ENCODE measurements at places on chromosomes 7 and 10.
A peak's percentile ranks its signal among the peaks of the same experiment; 100 is the strongest.

DNA sequence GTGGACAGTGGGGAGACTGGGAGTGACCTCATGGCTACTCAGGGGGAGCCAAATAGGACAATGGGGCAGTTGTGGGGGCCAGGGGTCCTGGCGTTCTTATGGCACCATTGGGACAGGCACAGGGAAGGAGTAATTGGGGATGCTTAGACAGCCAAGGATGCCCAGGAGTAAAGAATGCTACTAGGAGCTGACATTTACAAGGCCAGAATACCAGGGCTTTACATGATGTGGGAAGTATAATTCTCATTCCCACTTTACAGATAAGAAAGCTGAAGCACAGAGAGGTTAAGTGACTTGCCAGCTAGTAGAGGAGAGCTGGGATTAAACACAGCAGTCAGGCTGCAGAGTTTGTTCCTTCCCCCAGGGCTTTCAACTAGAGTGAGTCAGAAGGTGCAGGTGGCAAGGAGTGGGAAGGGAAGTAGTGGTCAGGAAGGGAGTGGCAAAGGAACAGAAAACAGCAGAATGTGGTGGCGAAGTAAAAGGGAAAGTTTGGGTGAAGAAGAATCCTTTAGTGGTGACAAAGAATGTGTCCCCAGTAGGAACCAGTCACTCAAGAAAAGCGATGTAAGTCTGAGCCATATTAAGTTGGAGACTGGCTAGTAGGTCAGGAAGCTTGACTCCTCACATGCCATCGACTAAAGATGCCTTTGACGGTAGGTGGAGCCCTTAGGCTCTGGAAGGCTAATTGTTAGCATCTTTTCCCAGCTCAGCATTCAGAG, 32.8 kb downstream of the CPVL start:
- DNase-seq: no peak

DNA sequence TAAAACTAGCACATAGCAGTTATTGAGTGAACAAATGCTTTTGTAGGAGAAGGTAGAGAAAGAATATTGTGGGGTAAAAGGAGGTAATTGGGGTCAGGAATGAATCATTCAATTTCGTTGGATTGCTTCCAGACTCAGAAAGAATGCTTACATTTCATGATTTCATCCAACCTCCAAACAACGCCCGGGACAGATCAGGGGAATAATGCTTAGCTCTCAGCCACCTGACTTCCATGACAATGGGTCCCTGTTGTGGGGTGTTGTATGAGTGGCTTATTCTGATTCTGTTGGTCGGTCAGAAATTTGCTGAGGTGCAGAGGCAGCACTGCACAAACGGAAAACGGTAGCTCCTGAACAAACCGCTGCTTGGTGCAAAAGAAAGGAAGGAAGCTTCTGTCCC, 24.0 kb upstream of the INPP5F start:
- no peak for DNase-seq

GRCh38 chr7:79347351-79347750, 106.1 kb downstream of the MAGI2 start:
- DNase-seq: no peak

DNA sequence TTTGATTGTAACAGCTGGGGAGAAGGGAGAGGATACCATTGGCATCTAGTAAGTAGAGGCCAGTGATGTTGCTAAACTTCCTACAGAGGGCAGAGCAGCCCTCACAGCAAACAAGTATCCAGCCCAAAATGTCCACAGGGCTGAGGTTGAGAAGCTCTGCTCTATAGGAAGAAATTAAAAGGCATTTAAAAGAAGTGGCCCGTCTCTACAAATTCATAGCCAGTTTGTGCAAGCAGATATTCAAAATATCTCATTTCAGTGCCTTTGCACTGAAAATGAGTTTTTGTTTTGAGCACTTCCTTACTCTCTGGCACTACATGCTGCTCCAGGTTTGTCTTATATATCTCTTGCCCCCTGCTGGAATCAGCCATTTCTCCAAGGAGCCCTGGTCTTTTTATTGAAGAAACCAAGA, 330.0 kb downstream of the BBS9 start:
- peak; percentile 16 for DNase-seq

- no peak for DNase-seq
Observed at GRCh38 chr10:4282496-4282895, 497.5 kb upstream of the KLF6 start.

- DNase-seq: no peak
Observed at GRCh38 chr7:99089914-99090629, 53.8 kb downstream of the SMURF1 start.

DNA sequence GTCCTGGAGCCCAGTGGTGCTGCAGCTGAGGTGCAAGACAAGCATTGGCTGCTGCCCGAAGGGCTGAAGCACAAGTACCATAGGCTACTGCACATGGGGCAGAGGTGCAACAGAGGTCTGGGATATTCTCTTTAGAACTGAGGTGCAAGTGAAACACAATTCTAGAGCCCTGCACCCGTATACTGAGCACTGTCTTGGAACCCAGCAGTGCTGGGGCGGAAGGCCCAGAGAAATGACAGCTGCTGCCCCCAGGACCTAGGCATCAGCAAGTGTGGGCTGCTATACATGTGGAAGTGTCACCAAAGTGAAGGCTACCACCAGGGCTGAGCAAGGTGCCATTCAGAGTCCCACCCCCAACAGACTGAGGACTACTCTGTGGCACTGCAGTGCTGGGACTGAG, 393.6 kb upstream of the STEAP1 start:
- no peak for DNase-seq

DNA sequence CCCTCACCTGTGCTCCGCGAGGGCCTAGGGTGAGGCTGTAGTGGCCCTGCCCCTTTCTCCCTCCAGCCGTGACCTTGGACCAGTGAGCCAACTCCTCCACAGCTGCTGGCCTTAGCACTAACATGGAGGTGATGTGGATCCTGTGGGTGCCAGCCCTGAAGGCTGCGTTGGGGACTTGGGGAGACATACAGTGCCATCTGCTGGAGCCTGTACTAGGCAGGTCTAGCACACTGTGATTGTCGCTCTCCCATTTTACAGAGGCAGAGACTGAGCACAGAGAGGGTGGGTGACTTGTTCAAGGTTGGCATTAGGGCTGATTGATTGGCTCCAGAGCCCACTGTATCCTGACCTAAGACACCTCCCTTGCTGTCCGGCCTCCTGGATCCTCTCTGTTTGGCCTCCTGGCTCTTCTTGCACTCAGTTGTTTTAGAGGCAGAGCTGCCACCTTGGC, 37.6 kb downstream of the PRF1 start:
- no peak for DNase-seq

DNA sequence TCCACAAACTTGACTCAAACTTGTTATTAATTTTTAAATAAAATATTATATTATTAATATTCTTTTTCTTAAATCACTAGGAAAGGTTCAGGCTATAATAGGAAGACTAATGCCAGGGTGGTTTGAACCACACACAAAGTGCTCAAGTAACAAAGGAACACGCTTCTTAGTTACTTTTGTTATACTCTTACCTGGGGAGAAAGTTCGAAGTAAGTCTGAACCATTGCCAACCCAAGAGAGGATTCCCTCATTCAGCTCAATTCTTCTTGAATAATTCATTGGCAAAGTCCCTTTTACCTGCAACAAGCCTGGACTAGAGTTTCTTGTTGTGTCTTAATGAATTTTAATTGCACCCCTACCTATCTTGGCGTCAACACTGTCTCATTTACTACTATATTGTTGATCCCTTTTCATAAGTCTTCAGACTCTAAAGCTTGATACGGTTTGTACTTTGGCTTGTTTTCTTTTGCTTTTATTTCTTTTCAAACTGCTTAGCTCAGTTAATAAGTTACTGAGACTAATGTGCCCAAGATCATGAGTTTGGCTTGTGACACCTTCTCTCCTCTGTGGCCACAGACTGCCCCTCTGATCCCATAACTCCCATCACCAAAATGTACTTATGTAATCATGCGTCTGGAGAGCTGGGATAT, 10.2 kb upstream of the C10orf67 start:
- no peak for DNase-seq

DNA sequence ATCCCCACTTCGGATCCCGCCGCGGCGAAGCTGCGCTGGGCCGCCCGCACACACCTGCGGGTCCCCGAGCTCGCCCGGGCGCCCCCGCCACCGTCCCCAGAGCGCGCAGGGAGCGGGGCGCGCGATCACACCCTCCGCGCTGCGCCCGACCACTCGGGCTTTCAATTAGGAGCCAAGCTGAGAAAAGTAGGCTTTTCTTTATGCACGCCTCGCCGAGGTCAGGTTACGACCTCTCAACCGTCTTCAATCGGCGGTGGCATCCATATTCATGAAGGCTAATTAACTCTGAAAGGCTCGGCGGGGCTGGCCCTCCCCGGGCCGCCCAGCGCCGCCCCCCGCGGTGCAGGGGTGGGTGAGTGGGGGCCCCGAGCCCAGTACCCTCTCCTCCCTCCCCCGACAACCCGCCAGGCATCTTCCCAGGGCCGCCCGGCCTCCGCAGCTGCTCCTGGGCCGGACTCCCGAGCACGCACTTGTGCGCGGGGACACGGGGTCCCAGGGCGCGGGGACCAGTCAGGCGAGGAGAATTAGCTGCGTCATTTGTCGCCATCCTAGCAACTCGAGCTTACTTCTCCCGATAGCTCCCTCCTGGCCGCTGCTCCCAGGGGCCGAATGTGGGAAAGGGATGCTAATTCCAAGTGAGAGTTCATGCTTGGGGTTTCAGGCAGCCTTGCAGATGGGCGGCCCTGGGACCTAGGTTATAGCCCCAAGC, 155.5 kb upstream of the LYZL2 start:
- DNase-seq: peak; percentile 95

GRCh38 chr10:12130237-12130872, 878 bp downstream of the SEC61A2 start:
- DNase-seq: peak; percentile 61

- peak; percentile 59 for DNase-seq
Observed at GRCh38 chr10:78634389-78634815, 434.4 kb upstream of the ZMIZ1 start.

DNA sequence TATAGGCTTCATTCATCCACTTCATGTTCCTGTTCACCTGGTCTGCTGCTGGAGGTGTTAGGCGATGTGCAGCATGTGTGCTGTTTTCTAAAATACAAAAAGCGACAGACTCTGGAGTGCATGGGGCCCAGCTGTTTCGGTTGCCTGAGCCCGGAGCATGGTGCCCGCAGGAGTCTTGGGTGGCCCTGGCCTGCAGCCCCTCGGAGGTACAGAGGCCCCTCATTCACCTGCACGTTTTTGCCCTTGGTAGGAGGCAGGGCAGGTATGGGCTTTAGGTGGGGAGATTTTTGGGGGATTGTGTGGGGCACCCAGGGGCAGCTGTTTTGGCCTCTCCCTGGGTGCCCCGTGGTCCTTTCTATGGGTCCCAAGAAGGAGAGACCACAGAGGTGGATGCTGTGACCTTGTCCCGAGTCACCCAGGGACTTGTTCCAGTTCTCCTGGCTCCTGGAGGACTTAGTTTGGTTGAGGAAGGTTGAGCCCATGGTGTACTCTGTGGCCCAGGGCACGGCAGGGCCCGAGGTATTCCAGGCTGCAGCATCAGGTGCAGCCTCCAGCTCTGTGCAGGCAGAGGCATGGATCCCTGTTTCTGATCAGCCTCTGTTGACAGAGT, 130.7 kb downstream of the TRRAP start:
- DNase-seq: no peak

DNA sequence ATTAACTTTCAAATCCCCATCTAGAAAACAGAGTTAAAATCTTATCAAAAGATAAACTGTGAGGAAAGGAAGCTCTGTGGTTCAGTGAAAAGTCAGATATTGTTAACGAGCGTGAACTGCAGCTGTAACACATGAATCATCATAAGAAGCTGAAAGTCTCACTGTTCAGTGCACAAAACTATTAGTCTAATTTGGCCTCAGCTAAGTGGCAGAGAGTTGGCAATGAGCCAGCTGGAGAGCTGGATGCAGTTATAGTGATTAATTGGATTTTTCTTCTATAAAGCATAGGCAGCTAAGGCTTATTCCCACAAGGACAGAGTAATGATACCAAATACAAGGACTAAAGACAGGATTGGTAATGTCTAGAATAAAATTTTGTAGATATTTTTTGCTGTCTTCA, 101.1 kb upstream of the ABCB5 start:
- DNase-seq: peak; percentile 79

DNA sequence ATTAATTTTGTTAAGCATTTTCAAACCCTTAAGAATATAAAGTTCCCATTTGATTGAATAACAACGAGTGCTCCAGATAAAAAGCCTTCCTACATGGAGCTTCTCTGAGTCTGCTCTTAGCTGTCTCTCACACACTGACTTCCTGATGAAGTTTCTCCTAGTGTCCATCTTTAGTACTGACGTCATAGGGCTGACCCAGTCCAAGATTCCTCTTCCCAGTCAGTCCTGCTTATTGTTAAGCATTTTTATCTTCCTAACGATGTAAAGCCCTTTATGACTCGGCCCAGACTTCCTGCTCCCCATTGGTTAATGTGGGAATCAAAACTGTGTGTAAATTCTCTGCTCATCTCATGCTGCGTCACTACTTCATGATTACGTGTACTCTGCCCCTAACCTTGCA, 398.8 kb downstream of the TFEC start:
- no peak for DNase-seq

DNA sequence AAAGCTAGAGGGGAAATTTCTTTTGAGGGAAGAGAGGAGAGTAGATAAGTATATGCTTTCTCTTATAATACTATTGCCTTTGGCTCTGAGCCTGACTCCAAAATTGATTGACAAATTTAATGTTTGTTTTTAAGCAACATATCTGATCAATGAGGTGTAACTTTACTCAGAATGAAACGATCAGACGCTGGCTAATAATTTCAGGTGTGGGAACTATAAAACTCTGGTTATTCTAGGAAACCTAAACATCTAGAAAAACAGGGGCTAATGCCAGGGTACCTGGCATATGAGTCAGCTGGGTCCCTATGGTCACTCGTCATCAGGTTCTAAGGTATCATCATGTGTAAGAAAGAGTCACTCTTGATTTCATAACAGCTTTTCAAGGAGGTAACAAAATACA, 139.7 kb downstream of the ATE1 start:
- DNase-seq: no peak

GRCh38 chr7:47479821-47480575, 101.9 kb downstream of the TNS3 start:
- no peak for DNase-seq

GRCh38 chr7:44288811-44289340, 36.5 kb downstream of the CAMK2B start:
- DNase-seq: no peak

DNA sequence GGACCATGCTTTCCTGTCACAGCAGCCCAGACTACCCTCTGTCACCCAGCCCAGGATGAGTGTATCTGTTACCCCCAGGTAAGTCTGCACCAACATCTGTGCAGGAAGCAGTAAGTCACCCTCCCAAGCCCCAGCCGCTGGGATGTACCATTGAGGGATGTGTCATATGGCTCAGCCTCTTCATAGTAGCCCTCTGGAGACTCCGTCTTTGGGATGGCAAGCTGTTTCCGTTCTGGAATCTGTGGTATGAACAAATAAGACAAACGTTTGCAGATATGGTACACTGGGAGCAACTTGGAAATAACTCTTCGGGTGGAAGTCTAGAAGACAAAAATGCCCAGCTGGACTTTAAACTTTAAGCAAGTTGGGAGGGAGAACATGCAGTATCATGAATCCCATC, 81.3 kb downstream of the AFAP1L2 start:
- no peak for DNase-seq

GRCh38 chr7:101985903-101986734, 168.7 kb downstream of the CUX1 start:
- peak; percentile 51 for DNase-seq

- peak; percentile 81 for DNase-seq
Observed at GRCh38 chr7:154794147-154794780, 208.7 kb downstream of the PAXIP1 start.

All from retina (tissue), 1 donor.